Suppressor macrophage treated with lipopolysaccharide for 4 hours (primary cell): ENCODE measurements at places on chromosomes 11 and 22.

GRCh38 chr22:49355211-49355920, 472.3 kb downstream of the BRD1 start:
- DNase-seq = no peak

GRCh38 chr11:62307950-62308349, 9.1 kb upstream of the SCGB1D4 start:
- DNase-seq = no peak

- DNase-seq = no peak
Measured at GRCh38 chr11:33534575-33534974, 166.1 kb downstream of the C11orf91 start.

DNA sequence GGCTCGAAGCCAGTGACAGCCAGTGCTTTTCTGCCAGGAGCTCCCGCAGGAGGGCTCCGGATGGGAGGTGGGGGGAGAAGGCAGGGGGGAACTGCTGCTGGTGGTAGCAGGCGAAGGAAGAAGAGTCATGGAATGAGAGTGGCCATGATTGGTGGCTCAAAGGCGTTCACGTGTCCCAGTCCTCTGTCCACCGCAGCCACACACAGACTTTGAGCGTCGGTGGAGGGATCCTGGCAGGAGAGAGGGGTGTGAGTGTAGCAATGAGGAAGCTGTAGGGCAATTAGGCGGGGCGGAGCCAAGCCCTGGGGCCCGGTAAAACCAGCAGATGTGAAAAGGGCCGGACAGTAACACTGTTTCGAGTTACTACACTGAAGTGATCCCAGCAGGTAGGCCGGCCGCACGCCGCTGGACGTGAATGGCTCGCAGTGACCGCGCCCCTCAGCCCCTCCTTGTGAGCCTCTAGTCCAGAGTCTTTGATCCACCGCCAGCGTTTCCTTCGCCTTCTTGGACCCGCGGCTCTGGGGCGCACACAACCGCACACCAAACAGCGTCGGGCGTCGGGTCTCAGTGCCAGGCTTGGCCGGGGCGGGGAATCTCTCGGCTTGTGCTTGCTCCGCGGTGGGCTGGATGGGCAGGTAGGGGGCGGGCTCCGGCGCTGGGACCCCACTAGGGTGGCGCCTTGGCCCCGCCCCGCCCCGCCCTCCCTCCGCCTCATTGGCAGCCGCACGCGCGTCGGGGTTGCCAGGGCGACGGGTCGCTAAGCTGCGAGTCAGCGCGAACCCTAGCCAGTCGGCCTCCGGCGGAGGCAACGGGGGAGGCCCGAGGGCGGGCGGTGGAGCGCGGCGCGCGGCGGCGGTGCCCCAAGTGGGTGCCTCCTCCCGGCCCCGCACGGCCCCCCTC, at the start of gene LRRC10B:
Gene LRRC10B, plus strand, starts transcription at position 788 of the 900 bp plus-strand sequence. CDS start 250 bp downstream, outside the sequence.
- peak; percentile 13 for DNase-seq

GRCh38 chr11:33320016-33320813, 63.0 kb downstream of the HIPK3 start:
- peak; percentile 13 for DNase-seq

GRCh38 chr11:2302896-2303626, 1.2 kb downstream of the TSPAN32 start:
- peak; percentile 26 for DNase-seq

GRCh38 chr11:128718064-128718463, 24.2 kb downstream of the FLI1 start:
- no peak for DNase-seq

DNA sequence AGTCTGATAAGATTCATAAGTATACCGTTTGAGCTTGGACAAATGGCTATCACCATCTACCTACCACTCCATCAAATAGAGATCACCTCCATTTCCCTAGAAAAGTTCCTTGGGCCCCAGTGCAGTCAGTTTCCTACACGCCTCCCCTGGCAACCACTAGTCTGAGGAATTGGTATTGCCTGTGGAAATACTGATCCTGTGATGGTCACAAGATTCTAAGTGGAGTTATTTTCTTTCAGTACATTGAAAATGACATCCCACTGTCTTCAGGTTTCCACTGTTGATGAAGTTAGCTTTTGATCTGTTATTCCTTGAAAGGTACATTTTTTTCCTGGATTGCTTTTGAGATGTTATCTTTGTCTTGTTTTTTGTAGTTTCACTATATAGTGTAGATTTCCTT, 4.6 kb upstream of the ACCSL start:
- no peak for DNase-seq

- no peak for DNase-seq
Measured at GRCh38 chr11:66242095-66242765, 26.2 kb upstream of the RAB1B start.

DNA sequence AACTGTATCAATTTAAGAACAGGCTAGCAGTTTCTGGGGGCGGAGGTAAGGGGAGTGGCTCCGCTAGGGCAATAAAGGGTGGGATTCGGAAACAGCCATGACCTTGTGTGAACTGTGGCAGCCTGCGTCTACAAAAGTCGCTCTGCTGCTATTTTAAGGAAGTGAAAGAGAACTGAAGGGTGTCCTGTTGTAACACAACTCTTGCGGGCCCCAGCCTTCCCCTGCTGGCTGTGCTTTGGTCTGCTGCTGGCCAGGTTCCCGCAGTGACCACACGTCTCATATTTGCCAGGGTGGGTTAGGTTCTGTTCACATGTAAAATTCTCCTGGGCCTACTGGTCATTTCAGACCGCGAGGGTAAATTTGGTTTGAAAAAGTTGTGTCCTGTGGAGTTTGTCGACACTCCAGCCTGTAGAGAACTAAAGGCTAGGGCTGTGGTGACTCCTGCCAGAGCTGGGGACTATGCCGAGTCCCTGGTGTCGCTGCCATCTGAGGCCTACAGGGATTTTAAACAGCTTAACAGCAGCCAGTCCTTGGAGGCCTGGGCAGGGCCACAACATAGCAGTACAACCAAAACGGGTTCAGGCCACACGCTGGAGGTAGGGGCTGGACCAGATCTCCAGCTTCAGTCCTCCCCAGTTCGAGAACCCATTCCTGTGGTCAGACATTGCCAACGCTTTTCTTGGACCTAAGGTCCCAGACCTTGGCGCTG, 1.1 kb upstream of the PPFIBP2 start:
- peak; percentile 92 for DNase-seq

DNA sequence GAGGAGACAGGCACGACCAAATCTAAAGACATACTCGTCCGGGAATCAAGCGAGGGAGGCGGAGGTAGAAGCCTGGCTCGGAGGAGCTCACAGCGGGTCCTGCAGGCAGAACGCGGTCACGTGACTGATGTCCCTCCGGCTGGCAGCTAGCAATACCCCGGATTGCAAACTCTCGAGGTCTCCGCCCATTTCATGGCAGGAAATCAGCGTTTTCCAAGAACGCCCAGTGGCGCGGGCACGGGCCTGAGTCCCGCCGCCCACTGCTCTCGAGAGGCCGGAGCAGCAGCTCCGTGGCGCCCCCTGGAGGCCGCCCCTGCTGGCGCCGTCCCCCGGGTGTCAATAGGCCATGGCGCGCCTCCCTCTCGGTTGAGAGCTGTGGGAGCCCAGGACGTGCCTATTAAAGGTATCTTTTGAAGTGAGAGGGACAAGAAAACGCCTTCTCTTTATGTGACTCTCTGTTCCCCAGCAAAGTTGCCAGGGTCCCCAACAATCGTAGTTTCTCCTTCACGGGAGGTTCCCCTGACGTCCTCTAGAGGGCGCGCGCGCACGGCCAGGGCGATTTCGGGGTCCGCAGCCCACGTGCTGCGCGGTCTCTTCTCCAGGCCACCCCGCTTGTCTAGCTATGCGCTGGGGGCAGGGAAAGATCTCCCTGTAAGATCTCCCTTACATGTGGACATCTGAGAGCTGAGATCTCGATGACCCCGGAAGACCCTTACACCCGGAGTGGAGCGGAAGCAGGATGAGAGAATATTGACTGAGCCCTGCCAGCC, 37.3 kb upstream of the RBFOX2 start:
- peak; percentile 80 for DNase-seq

DNA sequence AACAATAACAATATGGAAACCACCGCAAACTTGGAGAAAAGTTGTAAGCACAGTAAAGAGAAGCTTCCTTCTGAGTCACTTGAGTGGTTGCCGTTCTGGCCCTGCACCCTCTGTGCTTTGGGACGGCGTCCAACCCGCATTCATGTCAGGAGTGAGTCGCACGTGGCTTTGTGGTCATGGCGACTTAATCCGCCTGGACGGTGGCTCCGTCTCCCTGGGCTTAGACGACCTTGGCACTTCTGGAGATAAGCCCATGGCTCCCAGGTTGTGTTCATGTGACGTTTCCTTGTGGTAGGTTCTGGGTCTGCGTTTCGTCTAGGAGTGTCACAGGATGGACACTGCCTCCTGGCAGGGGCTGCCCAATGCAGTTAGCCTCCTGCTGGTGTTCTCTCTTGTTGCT, 40.5 kb downstream of the TPCN2 start:
- DNase-seq = peak; percentile 34

DNA sequence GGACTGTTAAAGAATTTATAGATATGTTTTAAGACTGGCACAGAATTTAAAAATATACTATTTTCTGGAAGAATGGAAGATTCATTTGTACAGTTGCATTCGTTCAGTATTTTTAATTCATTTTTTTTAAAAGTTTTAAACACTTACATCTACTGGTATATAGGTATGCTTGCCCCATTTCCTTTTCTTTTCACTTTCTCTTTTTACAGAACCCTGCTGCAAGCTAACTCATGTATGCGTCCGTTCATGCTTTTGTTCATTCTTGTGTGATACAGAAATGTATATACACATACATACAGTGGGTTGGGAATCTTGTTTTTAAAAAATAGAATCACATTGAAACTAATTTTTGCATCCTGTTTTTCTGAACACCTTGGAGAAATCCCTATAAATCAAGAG, 31.0 kb downstream of the PACS1 start:
- DNase-seq = no peak

- DNase-seq = no peak
Measured at GRCh38 chr22:38464992-38465672, 2.8 kb upstream of the KDELR3 start.
